NCI-H226 (cell line): ENCODE measurements at places on chromosomes 6 and 20.

DNA sequence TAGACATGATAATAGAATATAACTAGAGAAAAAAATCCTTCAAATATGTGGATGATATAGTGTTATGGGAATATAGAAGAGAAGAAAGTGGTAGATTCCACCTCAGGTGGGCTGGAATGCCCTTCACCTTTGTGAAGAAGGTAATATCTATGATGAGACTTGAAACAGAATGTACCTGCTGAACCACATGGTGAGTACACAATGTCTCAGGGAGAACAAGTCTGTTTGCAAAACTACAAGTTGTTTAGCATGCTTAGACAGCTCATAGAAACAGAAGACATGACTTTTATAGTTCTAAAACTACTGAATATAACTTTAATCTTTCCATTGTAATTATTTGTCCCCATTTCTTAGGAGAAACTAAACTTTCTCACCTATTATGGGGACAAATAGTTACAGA is 12.2 kb downstream of the C6orf58 start:
- no peak for DNase-seq

- no peak for DNase-seq
Measured at GRCh38 chr6:45677381-45678284, 299.9 kb upstream of the SUPT3H start.

DNA sequence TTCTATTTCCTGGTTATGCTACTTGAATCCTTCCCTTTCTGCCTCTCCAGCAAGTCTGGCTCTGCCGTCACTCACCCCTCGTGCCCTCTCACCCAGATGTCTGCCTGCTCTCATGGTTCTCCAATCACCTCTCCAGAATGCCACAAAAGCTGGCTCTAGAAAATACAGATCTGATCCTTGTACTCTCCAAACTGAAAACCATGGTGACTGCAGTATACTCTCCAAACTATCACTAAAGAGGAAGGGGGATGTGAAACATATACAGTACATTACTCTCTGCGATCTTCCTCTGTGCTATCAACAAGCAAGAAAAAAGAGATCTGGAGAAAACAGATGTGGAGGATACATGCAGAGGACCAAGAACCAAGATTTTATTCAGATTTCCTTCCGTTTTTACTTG is 91.1 kb downstream of the ATXN1 start:
- DNase-seq: no peak

- DNase-seq: no peak
Measured at GRCh38 chr6:136549300-136550044, 750 bp downstream of the MAP7 start.

DNA sequence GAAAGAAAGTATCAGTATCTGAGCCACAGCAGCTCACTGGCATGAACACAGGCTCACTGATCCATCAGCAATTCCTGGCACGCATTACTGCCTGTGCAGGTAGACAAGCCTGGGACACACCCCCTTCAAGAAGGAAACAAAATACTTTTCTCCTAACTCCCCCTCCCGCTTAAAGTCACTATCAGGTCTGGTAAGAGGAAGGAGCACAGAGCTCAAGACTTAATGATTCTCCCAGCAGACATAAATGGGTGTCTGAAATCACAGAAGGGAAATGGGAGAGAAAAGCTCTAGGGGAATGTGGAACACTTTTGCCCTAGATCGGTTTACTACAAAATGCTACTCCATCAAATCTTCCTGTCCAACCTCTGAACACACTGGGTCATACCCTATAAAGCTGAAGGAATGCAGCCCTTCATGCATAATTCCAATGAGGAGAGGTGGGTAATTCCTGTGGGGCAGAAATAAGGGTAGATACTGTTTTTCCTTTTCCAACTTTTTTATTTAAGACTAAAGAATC is at the start of gene ADGRF1:
Gene ADGRF1, minus strand, starts transcription at position 58 of the 517 bp plus-strand sequence. CDS start 13,271 bp downstream, outside the sequence.
- no peak for DNase-seq

DNA sequence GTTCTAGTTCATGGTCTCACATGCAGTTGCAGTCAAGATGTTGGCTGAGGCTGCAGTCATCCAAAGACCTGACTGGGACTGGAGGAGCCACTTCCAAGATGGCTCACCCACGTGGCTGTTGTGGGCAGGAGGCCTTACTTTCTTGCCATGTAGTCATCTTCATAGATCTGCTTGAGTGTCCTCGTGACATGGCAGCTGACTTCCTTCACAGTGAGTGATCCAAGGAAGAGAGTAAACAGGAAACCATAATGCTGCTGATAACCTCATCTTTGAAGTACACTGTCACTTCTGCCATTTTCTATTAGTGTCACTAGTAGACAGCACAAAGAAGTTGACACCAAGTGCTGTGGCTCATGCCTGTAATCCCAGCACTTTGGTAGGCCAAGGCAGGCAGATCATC is 40.1 kb upstream of the AKIRIN2 start:
- DNase-seq: no peak

DNA sequence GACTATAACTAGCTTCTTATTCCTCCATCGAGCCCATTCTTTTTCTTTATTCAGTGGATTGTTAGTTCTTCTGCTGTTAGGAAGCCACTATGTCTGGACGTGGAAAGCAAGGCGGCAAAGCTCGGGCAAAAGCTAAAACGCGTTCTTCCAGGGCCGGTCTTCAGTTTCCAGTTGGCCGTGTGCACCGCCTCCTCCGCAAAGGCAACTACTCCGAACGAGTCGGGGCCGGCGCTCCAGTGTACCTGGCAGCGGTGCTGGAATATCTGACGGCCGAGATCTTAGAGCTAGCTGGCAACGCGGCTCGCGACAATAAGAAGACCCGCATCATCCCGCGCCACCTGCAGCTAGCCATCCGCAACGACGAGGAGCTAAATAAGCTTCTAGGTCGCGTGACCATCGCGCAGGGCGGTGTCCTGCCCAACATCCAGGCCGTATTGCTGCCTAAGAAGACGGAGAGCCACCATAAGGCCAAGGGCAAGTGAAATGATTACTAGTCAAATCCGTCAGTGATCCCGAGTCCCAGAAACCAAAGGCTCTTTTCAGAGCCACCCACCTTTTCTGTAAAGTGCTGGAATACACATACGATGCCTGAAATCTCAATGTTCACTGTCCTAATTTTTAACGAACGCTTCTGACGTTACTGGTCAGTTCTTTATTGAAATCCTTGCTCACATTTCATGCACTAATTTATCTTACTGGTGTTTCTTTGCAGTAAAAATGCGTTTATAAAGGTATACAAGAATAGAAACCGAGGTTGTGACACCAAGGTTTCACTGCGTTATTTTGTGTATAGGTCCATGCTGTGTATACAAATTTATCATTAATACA is 129.9 kb downstream of the HFE start:
- DNase-seq: peak; percentile 74

DNA sequence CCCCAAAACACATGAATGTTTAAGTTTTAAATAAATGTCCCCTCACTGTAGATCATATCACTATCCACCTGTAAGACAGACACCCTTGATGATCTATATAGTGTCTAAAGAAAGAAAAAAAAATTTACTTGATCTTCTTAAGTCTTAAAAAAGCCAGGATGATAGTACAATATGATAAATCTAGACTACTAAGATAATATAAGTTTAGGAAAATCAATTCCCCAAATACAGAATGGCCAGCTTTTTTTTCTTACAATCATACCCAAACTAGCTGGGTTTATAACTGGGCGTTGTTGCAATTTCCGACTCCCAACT is 14.4 kb downstream of the ZNF217 start:
- DNase-seq: no peak

GRCh38 chr6:134060491-134061106 is 8.2 kb upstream of the SLC2A12 start:
- DNase-seq: peak; percentile 92

GRCh38 chr6:44157152-44157521 is 1.5 kb upstream of the CAPN11 start:
- no peak for DNase-seq

DNA sequence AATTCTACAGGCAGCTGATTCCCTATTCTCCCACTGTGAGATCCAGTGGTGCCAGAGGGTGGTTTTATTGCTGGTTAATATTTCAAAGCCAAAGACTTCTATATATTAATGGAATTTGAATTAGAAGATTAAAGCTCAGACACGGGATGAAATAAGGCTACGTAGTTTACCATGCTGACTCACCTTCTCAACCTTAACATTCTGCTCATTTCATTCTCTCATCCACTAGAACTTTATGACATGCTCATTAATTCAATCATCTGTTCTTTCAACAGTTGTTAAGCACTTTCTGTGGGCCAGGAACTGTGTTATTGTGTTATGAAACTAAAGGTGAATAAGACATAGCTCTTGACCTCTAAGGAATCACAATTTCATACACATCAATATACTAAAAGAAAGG is 456.9 kb upstream of the MAP3K7 start:
- no peak for DNase-seq

DNA sequence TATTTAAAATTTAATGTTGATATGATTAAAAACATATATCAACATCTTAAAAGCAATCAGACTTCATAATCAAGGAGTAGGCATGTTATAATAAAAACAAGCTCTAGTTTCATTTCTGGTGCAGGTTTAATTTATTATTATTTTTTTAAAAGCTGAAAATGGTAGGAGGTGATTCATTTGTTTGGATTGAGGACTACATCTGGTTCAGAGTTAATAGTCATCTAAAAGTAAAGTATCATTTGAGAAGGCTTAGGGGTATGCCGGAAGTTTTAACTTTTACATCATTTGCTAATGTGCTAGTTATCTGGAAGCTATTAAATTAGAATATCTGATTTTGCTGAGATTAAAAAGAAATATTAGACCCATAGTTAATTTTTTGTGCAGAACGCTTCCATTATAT is 169.5 kb upstream of the LAMA2 start:
- no peak for DNase-seq

DNA sequence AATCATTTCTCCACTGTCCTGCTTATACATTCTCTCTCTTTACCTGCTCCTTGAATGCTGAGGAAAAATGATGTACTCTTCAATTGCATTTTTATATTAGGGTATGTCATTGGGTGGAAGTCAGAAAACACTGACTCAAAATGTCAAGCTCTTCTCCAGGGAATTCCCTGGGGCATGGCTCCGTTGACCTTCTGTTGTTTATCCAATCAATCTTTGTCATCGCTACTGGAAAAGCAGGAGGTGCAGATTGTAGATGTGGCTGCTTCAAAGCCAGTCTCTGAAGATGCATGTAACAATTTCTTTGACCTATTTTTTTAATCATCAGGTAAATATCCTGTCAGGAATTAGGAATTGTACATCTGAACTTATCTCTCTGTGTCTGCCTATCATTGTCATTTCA is 63.9 kb upstream of the TENT5A start:
- no peak for DNase-seq

GRCh38 chr6:72626126-72626525 is 4.3 kb downstream of the KCNQ5 start:
- no peak for DNase-seq

GRCh38 chr6:29679962-29680361 is 990 bp downstream of the ZFP57 start:
- no peak for DNase-seq

DNA sequence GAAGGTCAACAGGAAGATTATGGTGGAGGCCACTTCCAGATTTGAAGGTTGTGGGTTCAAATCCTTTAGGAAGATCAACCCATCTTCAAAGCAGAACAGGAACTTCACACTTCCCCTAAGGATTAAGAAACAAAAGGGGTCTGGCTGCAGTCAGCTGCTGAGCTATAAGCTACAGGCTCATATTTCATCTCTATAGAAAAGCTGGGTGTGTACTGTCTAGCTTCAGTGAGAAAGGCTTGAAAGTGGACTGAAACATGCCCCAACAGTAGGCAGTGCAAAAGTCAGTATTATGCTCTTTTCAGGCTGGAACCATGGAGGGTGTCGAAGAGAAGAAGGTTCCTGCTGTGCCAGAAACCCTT is 60.1 kb upstream of the SPDEF start:
- no peak for DNase-seq

DNA sequence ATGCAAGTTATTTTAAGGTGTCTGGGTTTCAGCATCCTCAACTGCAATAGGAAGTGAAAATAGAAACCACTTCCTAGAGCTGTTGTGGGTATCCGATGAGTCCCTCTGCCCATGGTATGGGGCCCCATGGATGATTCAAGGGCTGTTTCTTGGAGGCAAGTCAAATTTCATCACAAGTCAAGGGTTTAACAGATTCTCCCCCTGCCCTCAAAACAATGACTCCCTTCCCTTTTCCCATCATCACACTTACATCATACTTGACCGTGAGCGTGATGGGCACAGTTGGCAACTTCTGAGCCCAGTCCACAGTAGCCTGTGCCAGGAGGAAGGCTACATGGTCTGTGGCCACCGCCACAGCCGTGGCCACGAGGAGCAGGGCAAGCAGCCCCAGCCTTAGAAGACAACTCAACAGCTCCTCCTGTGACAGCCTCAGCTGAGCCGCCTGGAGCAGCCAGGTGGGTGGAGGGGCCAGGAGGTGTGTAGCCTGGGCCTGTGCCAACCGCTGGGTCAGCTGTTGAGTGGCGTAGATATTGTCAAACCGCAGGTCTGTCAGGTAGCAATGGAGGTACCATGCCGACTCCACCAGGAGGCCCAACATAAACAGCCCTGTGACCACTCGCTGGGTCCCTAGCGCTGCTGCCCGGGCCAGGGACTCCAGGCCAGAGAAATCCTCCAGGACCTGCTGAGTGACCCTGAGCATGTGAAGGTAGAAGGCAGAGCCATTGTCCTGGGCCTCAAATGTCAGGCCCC is 5.2 kb downstream of the OCSTAMP start:
- no peak for DNase-seq

GRCh38 chr20:40080041-40080652 is 608.9 kb downstream of the MAFB start:
- no peak for DNase-seq

DNA sequence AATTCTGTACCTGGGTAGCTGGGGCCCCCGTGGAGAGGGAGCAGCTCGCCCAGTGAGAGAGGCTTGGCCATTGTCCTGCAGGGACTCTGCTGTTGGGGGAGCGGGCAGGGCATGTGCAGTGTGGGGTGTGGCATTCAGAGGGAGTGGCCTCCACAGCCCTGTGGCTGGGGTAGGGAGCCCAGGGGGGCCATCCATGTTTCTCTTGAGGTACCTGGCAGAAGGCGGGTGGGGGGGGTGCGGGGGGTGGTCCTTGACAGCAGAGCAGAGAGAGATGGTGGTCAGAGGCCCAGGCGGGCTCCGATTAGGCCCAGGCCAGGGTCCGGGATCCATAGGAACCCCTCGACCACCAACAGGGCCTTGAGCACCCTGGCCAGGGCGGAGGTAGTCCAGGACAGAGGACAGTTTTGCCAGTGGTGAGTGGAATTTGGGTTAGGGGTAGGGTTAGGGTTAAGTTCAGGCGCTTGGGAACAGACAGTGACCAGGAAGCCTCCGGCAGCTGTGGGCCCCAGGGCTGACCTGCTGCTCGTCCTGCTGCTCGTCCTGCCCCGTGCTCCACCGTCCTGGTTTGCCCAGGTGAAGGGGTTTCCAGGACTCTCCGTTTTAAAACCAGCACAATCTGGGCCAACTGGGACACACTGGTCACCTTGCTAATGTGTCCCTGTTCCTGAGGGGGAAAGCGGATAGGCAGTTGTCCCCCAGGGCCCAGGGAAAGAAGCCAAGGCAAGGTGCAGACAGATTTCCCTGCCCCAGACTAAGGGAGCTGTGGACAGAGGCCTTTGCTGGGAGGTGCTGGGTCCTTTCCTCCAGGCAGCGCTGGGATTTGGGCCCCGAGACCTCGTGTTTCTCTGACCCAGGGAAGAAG is 24.8 kb upstream of the MYT1 start:
- DNase-seq: no peak

- no peak for DNase-seq
Measured at GRCh38 chr6:96853083-96853482, 15.8 kb upstream of the GPR63 start.
